Cortex of kidney (tissue), 1 donor: ENCODE measurements at places on chromosomes 6 and 20.

DNA sequence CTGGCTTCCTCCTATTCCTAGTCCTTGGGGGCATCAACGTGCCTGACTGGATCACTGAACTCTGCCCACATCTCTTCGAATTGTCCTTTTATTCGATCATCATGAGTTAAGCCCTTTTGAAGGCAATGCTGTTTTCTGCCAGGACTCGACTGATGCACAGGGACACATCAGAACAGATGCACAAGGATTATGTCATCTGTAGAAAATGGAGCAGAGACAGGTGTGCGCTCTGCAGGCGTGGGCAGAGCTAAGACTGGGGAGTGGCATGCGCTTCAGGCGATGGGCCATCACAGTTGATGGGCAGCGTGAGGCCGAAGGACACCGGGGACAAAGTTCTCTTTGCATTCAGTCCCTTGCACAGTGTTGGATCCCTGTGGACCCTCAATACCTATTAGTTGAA lies 13.1 kb downstream of the GABRR1 start:
- DNase-seq: no peak

DNA sequence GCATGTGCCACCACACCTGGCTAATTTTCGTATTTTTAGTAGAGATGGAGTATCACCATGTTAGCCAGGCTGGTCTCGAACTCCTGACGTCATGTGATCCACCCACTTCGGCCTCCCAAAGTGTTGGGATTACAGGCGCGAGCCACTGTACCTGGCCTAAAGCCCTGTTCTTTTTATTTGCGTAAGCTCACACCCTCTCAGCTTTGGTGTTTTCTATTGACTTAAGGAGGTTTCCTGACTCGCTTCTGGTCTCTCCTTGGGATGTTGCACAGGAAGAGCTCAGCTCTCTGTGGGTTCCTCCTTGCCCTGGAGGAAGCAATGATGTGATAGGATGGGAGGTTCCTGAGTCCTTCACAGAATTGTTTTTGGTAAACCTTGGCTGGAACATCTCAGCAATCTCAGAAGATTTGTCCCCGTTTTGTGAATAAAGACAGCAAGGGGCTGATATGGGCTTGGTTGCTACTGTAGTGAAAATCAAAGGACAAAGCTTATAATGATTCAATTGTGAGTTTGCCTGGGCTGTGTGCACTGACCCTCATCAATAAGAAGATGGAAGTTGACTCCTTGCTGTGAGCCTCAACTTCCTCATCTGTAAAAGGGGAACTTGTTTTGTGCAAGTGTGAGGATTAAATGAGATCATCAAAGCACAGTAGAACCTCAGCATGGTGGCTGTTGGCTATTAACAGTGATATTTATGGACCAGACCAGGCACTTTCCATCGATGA lies 27.0 kb downstream of the TOX2 start:
- no peak for DNase-seq

- no peak for DNase-seq
These were observed 16.9 kb upstream of the SRSF3 start for GRCh38 chr6:36577301-36577700.

- DNase-seq: no peak
These were observed 39.3 kb downstream of the GSTA2 start for GRCh38 chr6:52724042-52724405.

GRCh38 chr6:143673669-143674068 lies 4.1 kb upstream of the PHACTR2 start:
- no peak for DNase-seq

DNA sequence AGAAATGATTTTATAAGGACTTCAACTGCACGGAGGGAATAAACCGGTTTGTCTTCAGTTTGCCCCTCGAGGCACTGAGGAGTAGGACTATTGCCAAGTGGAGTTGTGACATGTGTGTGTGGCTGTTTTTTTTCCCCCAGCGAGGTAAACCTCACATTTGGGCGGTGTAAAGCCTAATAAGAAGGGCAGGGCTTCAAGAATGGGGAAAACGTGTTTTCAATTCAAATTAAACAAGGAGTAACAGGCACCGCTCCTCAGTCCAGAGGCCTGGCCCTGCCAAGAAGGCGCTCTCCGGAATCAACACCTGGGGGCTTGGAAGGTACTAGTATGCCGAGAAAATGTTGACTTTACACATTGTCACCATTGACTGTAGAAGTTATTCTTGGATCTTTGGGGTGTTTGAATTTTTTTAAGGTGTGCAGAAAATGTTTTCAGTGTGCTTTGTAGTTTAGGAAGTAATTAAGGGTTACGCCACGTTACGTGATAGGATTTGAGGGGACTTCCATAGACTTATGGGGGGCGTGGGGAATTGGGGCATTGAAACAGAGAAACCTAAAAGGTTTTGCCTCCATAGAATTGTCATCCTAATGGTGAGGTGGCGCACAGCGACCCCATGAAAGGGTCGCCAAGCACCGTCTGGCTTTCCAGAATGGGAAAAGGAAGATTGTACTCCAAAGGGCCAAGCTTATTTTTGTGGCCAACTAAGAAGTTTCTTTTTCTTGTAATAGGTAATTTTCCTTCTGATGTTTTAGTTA lies 791 bp downstream of the ADGRG6 start:
- no peak for DNase-seq

DNA sequence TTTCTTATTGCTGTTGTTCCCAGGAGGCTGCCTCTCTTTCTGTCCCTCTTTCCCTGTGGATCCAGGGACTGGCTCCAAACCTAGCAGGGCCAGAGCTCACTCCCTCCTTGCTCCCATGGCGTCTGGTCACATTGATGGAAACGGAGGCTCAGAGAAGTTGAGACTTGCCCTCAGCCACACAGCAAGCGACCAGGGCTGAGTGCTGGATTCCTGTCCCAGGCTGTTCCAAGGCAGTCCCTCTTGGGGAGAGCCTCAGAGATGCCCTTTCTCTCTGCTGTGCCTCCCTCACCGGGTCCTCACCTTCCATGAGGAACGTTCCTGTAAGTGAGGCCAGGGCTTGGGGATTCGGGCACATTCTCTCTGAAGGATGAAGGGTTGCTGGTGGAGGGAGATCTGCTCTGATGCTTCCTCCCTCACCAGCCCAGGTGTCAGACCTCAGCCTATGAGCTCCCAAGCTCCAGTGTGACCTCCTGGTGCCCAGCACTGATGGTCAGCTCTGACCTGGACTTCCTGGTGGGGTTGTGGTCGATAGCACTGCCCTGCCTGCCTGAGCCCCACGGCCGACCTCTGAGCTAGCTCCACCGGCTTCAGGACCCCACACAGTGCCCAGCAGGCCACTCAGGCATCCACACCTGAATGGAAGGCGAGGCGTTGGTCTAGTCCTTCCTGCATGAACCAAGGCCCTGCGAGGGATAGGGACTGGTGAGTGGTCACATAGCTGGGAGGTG lies 26.8 kb downstream of the SUN5 start:
- DNase-seq: no peak

DNA sequence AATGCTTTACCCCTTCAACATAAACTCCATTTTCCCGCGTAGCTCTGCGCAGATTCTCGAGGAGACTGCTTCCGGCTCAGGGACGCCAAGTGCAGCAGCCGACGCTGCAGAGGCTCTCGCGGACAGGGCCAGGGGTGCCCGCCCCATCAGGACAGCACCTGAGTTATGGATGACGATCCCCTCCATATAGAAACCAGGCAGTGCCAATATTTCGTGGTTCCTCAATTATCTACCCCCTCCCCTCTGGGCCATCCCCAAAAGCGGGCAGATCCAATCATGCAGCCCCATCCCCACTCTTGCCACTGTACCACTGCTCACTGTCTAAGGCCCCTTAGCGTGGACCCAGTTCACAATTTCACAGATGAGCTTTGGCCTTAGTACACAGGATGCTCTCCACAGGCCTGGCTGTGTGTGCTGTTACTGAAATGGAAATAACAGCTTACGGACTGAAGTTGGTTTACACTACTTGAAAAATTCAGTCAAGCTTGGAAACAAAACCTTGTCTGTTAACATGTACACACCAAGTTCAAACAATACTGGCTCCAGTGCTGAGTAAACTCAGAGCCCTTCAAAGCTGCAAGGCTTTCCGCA lies 74.5 kb downstream of the DACT2 start:
- DNase-seq: no peak

- no peak for DNase-seq
These were observed 746.8 kb downstream of the CBLN4 start for GRCh38 chr20:55258559-55258958.

DNA sequence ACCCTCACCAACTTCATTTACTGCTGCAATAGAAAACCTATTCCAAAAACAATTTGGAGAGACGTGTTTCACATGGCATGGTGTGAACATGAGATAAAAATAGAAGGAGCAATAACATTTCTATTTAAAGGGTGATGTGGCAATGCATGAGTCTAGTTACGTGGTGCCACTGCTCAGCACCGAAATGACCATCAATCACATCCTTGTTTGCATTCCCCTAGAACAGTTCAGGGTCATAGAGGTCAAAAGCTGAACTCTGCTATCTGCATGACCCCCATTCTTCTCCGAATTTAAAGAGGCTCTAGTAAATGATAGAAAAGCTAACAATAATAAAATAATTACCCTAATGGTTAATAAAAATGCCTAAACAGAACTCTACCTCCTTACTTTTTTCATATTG lies 29.5 kb downstream of the ROS1 start:
- no peak for DNase-seq

DNA sequence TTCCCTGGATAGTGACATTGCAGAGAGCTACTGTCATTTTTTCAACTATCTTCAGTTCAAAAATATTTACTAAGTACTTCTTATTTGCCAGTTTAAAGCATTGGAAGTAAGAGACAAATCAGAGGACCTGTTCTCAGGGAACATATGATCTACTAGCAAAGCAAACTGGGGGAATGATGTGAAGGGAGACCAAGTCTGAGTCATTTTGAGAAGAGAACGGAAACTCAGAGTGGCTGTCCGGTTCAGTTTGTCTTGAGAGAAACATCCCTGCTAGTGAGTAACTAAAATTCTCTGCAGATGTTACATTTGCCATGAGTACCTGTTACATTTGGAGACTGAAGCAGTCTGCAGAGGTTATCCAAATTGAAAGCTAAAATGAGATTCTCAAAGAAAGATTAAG lies 118.3 kb downstream of the KCNQ5 start:
- DNase-seq: no peak

GRCh38 chr6:15234068-15234758 lies 11.7 kb upstream of the JARID2 start:
- no peak for DNase-seq

- DNase-seq: no peak
These were observed 12.8 kb downstream of the RGS17 start for GRCh38 chr6:153117986-153118879.

DNA sequence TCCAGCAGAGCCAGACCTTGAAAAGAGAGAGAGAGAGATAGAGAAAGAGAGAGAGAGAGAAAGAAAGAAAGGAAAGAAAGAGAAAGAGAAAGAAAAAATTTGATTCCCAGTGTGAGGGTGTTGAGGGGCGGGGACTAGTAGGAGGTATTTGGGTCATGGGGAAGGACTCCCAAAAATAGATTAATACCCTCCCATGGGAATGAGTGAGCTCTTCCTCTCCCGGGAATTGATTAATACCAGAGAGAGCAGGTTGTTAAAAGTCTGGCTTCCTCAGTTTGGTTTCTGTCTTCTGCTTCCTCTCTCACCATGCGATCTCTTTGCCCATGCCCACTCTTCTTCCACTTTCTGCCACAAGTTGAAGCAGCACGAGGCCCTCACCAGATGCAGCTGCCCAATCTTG lies 28.8 kb upstream of the CFAP206 start:
- DNase-seq: no peak

GRCh38 chr6:2063547-2063946 lies 181.9 kb downstream of the GMDS start:
- no peak for DNase-seq

DNA sequence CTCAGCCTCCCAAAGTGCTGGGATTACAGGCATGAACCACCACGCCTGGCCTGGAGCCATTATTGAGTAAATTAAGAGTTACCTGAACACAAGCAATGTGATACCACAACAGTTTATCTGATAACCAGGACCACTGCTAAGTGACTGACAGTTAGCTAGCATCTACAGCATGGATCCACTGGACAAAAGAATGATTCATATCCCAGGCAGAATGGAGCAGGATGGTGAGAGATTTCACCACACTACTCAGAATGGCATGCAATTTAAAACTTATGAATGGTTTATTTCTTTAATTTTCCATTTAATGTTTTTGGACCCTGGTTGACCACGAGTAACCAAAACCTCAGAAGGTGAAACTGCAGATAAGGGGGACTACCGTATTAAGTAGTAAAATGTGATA lies 48.6 kb downstream of the RALGAPA2 start:
- DNase-seq: no peak

- no peak for DNase-seq
These were observed 7.5 kb downstream of the TP53TG5 start for GRCh38 chr20:45370571-45371160.

GRCh38 chr6:135438907-135439535 lies 58.5 kb downstream of the AHI1 start:
- DNase-seq: no peak

GRCh38 chr20:13125486-13125885 lies 95.6 kb upstream of the ISM1 start:
- DNase-seq: no peak
